NK-92 treated with Interleukin-12 subunit alpha and Interleukin-12 subunit beta, amount 100 ng/mL, for 24 hours (cell line): ENCODE measurements at places on chromosomes 2 and 18.

GRCh38 chr18:2891526-2892431 lies 45.0 kb downstream of the EMILIN2 start:
- DNase-seq = no peak

DNA sequence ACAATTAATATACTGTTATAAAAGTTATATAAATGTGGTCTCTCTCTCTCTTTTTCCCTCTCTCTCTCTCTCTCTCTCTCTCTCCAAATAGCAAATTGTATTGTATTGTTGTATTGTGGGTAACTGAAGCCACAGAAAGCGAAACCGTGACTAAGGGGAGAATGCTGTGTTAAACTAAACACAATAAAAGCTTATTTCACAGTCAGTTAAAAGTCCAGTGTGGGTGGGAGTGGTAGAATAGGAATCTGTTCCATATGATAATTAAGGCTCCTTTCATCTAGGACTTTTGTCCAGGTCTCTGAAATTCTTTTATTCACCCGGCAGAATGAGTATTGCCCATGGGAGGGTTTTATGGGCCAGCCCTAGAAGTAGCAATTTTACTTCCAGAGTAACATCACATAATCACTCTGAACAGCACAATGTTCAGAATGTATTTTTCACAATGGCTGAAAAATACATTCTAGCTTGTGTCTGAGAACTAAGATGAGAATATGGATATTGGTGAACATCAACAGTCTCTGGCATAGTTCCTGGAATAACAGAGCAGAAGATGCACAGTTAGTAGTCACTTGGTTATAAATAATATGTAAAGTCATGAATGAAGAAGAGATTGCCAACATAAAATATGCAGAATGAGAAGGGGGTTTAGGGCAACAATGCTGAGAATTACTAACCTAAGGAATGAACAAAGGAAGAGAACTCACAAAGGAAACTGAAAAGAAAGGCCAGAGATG lies 399.1 kb downstream of the PLCL1 start:
- no peak for DNase-seq

- no peak for DNase-seq
Measured at GRCh38 chr2:31940920-31941319, 69.9 kb downstream of the MEMO1 start.

- no peak for DNase-seq
Measured at GRCh38 chr2:217204358-217204757, 344.5 kb upstream of the TNP1 start.

DNA sequence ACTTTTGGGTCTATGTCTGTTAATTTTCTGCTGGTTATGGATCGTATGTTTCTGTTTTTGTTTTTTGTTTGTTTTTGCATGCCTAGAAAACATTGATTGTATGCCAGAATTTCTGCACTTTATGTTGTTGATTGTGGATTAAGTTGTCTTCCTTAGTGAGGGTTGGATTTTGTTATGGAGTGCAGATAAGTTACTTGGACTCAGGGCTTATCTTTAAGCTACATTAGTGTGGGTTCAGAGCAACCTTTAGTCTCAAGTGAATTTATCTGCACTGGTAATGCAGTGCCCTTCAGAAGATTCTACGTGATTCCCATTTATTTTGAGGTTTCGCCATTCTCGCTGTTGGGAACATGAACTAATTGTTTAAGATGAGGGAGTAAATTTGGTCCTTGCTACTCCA lies 32.9 kb downstream of the UBR3 start:
- DNase-seq = no peak
